Amygdala (tissue), 56 donors: ENCODE measurements at places on chromosomes 12 and 14.
A peak's percentile ranks its signal among the peaks of the same experiment; 100 is the strongest.

DNA sequence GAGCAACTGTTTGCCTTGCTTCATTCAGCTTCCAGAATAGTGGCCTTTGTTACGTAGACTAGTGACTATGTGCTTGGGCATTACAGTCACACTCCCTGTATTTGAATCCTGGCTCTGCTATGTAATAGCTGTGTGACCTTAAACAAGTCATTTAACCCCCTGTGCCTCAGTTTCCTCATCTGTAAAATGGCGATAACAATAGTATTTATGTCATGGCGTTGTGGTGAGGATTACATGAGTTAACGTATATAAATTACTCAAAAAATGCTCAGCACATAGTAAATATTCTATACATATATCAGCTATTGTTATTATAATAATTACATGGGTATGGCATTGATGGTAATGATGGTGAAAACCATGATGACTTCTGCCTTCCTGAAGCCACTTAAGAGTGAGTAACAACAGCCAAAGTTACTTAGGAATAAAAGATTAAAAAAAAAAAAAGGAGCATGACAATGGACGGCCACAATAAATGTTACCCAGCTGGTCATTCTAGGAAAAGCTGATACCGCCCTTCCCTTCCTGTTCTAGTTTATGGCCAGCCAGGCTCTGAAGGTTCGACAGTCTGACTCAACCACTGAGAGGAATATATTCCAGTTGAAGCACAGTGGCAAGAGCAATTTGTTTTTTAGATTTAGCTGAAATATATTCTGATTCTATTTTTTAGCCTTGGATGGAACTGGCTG lies 9.9 kb upstream of the ADIPOR2 start:
- no peak for DNase-seq

- DNase-seq = no peak
These were observed 143.3 kb upstream of the AVPR1A start for GRCh38 chr12:63294327-63294632.

- DNase-seq = no peak
These were observed 643 bp upstream of the TAMALIN start for GRCh38 chr12:52005903-52006703.

DNA sequence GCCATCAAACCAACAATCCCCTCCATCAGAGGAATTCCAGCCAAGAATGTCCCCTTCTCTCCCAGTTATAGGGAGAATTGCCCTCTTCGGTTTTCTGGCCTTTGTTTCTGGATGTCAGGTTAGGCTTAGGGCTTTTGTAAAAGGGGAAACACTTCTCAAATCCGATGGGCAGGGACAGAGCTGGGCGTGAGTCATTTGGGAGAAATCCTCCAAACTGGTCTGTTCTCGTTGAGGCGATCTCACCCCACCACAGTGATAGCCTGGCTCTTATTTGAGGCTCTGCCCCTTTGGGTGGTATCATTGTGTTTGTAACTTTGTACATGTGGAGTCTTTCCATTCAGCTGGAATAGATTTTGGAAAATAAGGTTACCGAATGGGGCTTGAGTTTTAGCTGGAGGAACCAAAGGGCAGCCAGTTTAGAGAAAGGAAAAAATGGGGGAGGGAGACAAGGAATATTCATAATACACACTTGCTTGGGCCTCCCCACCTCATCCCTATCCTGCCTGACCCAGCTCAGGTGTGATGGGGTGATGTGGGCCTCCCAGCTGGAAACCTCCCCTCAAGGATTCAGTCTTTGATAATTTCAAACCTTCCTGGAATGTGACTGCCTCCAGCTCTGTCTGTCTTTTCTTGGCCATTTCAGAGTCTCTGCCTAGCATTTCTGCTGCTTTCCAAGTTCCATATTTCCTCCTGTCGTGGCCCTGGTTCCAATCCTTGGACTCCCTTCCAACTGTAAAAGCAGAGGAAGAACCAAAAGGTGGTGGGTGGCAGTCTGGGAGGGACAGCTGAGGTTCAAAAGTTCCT lies 7.5 kb downstream of the HOXC4 start:
- no peak for DNase-seq

DNA sequence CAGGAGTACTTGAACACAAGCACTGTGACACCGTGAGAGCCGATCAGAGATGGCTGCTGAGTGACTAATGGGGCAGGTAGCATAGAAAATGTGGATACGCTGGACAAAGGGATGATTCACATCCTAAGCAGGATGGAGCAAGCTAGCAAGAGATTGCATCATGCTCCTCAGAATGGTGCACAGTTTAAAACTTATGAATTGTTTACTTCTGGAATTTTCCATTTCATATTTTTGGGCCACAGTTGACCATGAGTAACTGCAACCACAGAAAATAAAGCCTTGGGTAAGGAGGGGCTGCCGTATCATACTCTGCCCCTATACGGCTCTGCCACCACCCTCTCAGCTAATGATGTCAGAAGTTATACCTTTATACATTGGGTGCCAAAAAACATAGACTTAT lies 23.3 kb upstream of the MARK3 start:
- no peak for DNase-seq

DNA sequence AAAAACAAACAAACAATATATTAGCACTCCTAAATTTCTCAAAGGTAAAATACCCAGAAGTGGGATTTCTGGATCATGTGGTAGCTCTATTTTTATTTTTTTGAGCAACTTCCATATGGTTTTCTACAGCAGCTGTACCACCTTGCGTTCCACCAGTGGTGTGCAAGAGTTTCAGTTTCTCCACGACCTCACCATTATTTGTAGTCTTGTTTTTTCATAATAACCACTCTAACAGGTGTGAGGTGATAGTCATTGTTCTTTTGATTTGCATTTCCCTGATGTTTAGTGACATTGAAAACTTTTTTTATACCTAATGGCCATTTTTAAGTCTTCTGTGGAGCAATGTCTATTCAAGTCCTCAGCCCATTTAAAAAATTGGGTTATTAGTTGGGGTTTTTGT lies 127.3 kb upstream of the SLC38A2 start:
- no peak for DNase-seq

- no peak for DNase-seq
These were observed 1.1 kb downstream of the ALDH6A1 start for GRCh38 chr14:74083161-74083560.

DNA sequence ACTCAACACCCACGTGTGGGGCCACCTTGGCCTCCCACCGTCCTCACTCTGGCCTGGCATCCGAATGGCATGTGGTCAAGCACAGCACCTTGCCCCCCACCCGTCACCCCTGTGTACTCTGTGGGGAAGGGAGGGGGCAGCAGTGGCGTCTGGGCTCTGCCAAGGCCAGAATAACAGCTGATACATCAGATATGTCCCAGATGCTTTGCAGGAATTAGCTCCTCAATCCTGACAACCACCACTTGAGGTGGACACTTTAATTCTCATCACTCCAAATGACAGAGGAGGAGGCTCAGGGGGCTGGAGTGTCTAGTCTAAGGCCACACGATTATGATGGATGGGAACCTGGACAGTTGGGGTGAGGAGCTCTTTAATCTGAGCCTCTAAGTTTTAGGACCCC lies 1.7 kb upstream of the KRT80 start:
- no peak for DNase-seq

- DNase-seq = peak; percentile 6
These were observed 42.8 kb upstream of the CORO1C start for GRCh38 chr12:108773798-108774788.

DNA sequence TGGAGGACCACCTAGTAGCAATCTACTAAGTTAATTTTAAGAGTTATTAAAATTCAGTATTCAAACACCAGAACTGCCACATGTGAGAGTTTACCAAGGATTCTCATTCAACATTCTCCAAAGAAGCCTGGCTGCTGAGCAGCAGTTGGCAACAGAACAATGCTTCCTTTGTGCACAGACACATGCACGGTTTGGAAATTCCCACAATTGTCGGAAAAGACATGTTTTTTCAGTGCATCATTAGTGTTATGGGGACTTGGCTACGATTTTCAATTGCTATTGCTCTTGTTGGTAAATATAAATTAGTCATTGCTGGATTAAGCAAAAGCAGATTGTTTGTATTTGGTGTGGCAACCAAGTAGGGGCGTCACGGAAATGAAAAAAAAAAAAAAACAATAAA lies 22.2 kb downstream of the ST8SIA1 start:
- DNase-seq = no peak
